GM10248 (cell line): ENCODE measurements at places on chromosomes 11 and 22.

GRCh38 chr22:48434156-48434867 lies 1393.4 kb downstream of the BRD1 start:
- no peak for DNase-seq

DNA sequence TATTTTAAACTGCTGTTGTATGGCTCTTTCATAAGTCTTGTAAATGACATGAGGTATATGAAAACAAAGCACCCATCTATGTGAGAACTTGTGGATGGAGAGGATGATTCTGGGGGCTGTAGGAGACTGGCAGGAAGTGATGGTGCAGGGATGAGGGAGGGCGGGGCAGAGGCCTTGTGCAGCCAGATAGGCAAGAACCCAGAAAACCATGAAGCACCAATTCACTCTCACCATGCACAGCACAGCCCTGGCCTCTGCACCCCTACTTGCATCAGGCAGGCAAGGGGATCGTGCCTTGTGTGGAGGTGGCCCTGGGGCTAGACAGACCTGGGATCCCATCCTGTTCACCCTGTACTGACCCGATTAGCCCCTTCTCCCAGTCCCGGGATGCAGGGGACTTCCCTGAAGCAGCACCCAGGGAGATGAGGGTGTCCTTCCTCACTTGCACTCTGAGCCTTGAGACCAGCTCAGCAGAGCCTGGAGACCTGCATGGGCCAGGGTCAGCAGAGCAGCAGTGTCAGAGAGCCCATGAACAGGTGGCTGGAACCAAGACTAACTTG lies 85.5 kb downstream of the MORC2 start:
- no peak for DNase-seq

DNA sequence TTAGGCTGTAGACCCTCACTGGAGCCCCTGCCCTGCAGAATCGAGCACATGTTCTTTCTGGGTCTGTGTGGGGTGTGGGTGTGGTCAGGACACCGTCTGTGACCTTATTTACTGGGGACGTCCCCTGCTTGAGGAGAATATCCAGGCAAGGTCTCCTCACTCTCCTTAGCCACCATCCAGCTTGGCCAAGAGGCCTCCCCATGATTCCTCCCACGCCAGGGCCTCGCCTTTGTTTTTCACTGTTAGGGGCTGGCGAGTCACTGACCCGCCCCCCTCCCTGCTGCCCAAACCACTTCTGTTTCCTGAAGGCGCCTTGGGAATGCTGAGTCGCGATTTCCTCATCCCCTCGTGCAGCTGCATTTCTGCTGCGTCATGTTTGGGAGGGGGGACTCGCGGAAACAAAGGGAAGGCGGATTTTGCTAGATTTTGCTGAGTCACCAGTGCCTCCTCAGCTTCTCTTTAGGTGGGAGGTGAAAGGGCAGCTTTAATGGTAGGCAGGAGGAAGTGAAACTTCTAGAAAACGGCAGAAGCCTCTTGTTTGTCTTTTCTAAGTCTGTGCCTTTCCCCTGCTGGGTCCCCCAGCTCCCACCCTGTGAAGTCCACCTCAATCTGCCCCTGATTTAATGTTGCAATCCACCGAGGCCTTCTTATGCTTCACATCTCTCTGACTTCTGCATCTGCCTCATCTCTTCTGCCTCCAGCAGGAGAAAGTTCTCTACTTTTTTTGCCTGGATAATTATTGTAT lies 4.0 kb upstream of the HMOX1 start:
- peak; percentile 81 for DNase-seq

DNA sequence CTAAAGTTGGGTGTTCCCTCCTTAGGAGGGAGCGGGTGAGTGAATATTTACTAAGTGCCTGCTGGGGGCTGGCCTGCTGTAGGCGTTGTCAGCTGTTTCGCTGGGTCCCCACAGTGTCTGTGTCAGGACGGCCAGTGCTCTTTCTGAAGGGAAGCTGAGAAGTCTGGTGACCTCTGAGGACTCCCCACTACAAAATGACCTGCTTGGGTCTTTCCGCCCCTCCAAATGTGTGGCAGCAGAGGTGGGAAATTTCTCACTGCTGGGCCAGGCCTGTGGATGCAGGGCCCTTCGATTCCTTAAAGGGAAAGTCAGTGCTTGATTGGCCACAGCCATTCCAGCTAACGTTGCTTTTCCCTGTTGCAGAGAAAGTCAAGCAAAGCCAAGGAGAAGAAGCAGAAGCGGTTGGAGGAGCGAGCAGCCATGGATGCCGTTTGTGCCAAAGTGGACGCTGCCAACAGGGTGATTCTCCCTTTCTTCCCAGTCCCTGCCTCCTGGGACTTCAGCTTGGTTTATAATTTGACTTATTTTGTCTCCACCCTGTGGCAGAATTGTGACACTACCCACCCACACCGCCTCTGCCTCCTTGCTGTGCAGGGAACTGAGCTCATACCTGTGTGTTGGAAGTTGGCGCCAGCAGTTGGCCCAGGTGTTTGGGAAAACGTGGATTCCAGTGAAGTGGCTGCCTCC lies 6.8 kb downstream of the NAA40 start:
- DNase-seq, result peak; percentile 64

DNA sequence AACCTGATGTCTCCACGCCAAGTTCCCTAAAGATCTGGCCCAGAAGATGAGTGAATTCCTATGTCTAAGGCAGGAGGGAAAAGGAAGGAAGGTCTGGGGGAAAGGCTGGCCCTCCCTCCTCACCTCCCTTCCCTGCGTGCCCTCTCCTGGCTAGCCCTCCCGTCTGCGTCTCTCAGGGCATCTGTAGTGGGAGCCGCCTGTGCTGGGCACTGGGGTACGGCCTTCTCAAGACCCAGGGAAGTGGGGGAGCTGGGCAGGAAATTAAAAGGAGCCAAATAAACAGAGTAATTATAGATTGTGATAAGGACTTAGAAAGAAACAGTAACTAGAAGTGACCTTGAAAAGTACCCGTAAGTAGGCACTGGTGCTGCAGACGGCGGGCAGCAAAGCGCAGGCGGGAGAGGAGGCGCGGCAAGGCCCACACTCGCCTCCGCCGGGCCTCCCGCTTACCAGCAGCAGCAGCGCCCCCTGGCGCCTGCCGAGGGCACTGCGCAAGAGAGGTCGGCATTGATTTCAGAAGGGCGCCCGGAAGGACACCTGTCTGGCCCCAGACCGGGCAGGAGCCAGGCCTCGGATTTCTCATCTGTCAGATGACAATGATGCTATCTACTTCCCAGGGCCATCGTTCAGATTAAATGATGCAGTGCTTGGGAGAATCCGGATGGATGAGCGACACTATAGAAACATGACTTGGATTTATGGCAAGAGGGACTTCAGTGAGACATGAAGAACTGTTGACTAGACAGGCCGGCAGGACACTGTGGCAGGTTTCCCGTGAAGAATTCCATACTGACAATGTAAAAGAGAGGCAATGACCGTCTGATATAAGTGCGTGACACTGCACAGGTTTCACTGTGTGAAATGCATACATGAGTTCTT lies 7.3 kb downstream of the KCNJ1 start:
- DNase-seq, result peak; percentile 86

GRCh38 chr11:1746956-1747752 lies 3.2 kb downstream of the IFITM10 start:
- DNase-seq, result no peak

DNA sequence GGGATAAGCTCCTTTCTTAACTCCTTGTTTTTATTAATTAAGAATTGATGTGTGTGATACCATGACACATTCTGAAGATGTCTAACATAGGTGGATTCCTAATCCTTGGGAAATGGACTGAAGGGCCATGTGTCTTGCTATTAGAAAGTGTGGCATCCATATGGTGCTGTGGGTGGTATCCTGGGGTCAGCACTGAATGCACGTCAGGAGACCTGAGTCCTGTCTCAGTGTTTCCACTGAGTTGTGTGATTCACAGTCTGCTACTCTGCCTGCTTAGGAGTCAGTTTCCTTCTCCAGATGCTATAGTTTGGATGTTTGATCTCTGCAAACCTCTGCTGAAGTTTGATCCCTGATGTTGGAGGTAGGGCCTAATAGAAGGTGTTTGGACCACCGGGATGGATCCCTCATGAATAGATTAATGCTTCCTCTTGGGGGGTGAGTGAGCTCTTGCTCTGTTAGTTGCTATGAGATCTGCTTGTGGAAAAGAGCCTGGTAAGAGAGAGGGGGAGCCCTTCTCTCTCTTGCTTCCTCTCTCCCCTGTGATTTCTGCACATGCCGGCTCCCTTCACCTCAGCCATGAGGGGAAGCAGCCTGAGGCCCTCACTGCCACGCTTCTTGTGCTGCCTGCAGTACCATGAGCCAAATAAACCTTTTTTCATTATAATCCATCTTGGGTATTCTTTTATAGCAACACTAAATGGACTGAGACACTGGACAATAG lies 666.5 kb downstream of the NTM start:
- DNase-seq, result no peak

- no peak for DNase-seq
These were observed 8.3 kb downstream of the SREBF2 start for GRCh38 chr22:41841085-41841712.

DNA sequence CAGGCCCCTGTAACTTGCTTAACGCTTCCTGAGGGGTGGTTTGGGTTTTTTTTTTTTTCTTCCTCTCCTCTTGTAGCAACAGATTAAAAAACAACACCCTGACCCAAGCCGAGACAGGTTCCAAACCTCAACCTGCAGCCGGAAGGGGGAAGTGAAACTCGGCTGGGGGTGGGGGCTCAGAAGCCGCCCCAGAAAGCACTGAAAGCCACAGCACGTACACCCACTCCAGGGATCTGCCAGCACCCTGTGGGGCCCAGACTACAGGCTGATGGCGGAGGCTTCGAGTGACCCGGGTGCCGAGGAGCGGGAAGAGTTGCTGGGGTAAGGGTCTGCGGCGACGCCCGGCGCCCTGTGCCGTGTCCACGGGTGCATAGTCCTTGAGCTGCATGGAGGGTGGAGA lies at the start of gene LSP1:
LSP1 (plus strand) TSS at position 208 of the 400 bp plus-strand sequence; CDS start at position 269, 61 bp downstream.
- peak; percentile 93 for DNase-seq

GRCh38 chr22:47379037-47379436 lies 616.6 kb downstream of the TBC1D22A start:
- no peak for DNase-seq
